ENCODE measurements at places on chromosomes 2 and 18.
A peak's percentile ranks its signal among the peaks of the same experiment; 100 is the strongest.

DNA sequence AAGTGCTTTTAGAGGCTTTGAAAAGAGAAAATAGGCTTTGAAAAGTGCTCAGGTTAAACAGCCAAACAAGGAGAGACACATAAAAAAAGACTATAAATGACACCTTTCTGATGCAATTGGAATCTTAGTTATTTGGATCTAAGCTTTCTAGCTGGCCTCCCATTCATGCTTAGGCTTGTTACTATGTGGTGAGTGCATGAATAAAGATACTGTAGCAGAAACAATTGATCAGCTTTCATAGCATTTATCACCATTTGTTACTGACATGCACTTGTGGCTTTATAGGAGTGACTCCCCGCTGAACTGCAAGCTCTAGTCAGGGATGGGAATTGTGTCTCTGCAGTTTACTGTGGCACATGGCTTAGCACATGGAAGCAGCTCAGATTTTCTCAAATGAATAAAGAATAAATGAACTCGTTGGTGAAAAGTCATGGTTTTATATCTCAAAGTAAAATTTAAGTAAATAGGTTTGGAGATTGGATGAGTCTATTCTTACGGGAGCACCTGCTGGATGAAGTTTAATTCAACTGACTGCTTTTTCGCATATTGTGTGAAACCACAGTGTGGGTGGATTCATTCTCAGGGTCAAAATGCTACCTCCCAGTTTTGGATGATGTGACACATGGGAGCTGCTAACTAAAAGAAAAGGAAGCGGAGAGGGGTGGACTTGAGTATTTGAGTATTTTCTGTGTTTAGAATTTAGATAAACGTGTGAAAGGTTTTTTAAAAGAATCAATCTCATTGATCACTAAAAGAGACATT, 91.1 kb upstream of the NOL4 start:
- DNase-seq = no peak

- DNase-seq = no peak
Observed at GRCh38 chr2:172095905-172096625, 6.6 kb downstream of the DLX2 start.

- no peak for DNase-seq
Observed at GRCh38 chr2:145757503-145758246, 1237.8 kb upstream of the ZEB2 start.

DNA sequence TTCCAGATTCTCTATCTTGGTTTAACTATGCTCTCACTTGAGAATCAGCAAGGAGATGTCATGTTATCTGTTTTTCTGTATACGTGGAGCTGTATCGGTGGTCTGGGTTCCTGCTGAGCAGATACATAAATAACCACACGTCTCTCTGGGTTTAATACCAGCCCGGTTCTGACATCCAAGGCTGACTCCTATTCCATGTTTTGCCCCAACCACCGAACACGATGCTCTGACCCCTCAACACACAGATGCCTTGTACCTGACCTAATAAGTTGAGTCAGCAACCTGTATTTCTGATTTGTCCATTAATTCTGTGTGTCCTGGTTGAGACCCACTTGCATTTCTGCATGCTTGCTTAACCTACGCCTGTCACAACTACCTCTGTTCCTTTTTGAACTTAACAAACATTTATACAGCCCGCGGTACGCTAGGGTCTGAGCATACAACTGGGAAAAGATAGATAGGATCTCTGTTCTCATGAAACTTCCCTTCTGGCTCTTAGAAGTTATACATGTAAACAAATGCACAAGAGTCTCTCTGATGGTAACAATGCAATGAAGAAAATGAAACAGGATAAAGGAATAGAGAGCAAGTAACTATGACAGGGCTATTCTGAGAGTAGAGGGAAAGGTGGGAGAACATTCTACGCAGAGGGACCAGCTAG, 480.4 kb downstream of the PARD3B start:
- no peak for DNase-seq

- peak; percentile 34 for DNase-seq
Observed at GRCh38 chr2:205245652-205246051, 436.6 kb upstream of the NRP2 start.

DNA sequence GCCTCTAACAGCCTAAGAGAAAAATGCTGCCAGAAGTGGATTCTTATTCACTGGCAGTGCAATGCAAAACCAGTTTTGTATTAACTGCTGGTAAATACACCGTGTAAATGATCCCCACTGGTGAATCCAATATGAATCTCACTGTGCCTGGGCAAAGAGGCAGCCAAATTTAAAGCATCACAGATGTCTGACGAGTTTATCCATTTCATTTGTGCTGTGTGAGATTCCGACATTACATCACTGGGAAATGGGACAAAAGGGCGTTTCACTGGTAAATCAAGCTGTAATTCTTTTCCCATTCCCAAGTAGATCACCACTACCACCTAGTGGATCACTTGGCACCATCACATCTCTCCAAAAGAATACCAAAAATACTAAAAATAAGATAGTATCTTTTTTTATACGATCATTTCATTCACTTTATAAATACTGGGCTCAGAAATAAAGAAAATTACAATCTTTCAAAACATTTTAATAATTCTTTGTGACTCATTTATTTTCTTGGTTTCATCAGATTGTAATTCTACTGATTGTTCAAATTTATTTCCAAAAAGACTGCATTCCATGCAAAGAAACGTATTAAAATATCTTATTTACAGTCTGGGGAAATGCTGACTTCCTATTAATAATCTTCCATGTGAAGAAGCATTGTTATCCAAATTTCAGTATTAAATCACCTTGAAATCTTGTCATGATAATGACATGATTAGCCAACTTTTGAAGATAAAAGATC, 125.6 kb downstream of the GRB14 start:
- DNase-seq = peak; percentile 35

DNA sequence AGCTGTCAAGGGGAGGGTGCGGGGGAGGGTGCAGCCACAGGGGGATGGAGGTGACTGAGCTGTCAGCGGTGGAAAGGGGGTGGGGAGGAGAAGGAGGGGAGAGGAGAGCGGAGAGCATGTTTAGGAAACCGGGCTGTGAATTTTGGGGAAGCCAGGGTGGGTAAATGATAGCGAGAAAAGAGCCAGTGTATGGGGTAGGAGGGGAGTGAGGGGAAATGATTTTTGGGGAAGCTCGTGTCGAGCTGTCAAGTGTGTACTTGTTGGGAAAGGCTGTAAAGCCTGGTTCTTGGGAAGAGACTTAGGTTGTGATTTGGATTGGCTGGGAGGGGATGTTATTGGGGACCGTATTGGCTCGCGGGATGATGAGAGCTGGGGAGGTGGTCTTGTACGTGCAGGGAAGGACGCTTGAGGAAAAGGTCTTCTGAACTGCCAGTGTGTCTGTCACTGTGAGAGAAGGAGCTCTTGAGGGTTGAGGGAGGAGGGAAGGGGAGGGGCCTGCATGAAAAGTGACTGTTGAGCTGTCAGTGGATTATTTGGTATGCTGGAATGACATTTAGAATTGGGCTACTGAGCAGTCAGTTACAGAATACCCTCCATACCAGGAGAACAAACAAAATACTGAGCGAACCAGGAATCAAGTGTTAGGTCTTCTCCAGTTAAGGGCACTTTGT, 1.0 kb downstream of the UBR3 start:
- no peak for DNase-seq

- no peak for DNase-seq
Observed at GRCh38 chr2:114446571-114446970, 4.1 kb downstream of the DPP10 start.

DNA sequence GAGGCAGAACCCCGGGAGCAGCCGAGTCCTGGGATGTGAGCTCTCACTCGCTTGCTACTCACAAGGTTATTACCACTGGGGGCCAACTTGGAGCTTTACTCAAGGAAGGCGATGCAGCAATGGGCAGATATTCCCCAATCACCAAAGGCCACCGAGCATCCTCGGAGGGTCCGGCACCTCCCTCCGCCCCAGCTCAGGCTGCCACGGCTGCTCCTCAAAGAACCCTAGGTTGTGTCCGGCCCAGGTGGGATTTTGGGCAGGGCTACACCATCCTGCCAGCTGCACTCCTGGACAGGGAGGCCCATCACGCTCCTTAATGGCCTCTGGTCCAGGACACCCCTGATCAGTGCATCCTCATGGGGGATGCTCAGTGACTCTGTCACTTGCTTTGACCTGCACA, 24.8 kb downstream of the FBLN7 start:
- no peak for DNase-seq

- DNase-seq = no peak
Observed at GRCh38 chr2:48233005-48233404, 296.9 kb upstream of the STON1 start.

DNA sequence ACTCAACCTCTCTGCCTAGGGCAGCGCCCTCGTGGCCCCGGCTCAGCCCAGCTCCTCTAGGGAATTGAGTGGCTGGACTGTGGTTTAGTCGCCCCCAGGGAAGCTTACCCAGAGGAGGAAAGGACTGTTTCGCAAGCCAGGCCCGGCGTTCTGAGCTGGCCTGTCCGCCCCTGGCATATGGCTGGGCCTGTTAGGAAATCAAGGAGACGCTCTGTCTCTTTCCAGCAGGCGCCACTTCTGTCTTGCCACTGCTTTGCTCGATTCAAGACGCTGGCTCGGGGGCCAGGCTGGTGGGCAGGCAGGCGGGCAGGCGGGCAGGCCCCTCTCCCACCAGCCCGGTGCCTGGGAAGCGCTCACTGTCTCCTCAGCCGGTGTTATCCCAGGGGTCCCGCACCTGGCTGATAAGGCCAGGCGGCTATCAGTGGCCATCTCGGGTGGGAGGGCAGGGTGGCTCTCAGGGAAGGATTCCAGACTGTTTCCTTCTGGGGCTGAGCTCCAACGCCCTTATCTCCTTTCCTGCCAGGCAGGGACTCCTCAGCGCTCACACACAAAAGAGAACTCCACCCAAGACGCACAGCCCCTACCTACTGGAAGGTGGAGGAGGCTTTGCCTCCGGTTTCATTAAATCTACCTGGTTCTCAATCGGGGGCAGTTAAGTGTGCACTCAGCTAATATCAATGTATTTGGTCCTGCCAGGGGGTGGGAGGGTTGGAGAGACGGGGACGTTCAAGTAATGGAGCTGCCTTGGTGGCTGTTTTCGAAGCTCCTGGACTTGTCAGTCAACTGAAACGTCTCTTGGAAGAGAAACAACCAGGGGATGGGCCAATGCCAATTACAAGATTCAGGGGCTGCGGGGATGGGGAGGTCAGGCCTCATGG, 109.1 kb downstream of the SMAD7 start:
- no peak for DNase-seq

- no peak for DNase-seq
Observed at GRCh38 chr2:170878505-170878904, 50.5 kb upstream of the GORASP2 start.

DNA sequence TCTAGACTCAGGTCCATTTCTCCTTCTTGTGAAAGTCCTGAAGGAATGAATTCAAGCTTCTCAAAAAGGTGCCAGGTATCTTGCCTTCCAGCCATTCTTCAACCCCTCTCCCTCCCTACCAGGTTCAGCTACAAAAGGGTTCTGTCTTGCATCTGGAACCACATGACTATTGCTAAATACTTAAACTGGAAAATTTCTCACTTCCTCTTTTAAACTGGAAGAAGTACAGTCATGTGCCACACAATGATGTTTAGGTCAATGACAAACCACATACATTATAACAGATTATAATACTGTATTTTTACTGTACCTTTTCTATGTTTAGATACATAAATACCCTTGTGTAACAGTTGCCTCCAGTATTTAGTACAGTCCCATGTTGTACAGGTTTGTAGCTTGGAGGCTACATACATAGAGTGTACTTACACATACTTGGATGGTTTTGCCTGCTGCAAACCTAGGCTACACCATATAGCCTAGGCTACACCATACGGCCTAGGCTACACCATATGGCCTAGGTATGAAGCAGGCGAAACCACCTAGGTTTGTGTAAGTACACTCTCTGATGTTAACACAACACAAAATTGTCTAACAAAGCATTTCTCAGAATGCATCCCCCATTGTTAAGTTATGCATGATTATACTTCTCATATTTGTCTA, 142.0 kb upstream of the DNMT3A start:
- no peak for DNase-seq

DNA sequence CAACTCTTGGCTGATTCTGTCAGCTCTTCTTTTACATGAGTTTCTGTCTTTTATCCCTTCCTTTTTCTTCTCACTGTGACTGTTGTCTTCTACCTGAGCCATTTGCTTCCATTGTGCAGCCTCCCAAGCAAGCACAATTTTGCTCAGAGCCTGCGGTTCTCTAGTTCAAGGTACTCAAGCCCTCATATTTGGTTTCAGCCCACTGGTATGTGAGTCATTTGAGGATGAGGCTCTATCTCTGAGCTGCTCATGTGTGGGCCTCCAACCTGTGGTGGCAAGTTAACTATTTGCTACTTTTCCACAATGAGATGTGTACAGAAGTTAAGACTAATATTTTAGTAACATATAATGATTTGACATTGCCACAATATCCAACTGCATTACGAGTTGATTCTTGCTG, 183.0 kb downstream of the PHLPP1 start:
- DNase-seq = no peak

DNA sequence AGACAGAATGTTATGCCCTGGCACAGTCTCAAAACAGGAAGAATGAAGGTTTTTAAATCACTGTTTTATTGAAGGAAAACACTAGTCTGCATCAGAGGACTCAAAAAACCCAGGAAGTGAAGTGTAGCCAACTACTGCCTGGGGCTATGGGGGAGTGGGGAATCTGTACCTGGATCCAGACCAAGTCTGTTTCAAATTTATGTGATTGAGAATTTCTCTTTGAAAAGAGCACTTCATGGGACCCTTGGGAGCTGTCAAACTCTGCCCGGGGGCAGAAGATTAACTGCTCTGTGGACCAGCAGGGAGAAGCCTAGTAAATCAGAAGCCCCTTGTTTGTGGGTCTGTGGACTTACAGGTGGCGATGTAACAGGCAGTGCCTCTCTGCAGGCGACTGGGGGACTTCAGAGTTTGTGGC, 45.3 kb upstream of the TANC1 start:
- DNase-seq = no peak

GRCh38 chr2:111945444-111946293, 47.3 kb downstream of the MERTK start:
- no peak for DNase-seq

GRCh38 chr2:190060019-190060418, 2.5 kb downstream of the MSTN start:
- no peak for DNase-seq

- DNase-seq = no peak
Observed at GRCh38 chr2:174682007-174682577, 82.2 kb downstream of the CHRNA1 start.

GRCh38 chr2:990970-991369, 40.3 kb downstream of the SNTG2 start:
- no peak for DNase-seq
